ENCODE measurements at places on chromosomes 5 and 9.

DNA sequence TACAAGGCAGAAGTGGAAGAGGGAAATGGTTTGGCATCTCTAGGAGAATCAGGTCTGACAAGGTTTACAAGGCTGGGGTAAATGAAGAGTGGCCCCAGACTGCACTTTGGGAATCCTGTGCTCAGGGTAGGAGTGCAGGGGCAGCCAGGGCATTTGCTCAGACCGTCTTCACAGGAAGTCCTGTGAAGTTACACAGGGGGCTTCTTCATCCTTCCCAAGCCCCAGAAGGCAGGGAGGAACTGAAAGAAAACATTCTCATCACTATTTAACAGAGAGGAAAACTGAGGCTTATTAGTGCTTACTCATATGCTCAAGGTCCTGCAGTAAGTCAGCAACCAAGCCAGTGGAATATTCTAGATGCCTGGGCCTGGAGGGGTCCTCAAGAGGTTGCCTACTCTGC lies 80.7 kb downstream of the NRG2 start:
- DNase-seq = no peak

- no peak for DNase-seq
Measured at GRCh38 chr5:136020383-136021015, 8.3 kb upstream of the TGFBI start.

GRCh38 chr9:128894764-128895163 lies 12.8 kb downstream of the LRRC8A start:
- DNase-seq = no peak

DNA sequence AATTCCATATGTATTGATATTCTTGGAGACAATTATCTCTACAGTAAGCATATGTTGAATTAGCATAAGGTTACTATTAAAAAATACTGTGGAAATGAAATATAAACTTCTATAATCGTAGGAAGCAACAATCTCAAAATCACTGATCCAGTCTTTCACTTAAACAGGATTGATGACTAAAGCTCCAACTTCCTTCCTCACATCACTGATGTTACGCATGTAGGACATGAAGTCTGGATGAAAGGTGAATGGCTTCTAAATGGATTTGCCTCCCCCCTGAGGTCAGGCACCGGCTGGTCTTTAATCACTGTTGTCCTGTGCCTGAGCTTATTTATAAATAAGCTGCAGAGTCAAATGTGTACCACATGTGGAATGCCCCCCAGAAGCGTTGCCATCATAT lies 157.1 kb upstream of the NFIB start:
- no peak for DNase-seq

- DNase-seq = no peak
Measured at GRCh38 chr5:143116814-143117213, 286.7 kb downstream of the NR3C1 start.

- DNase-seq = no peak
Measured at GRCh38 chr5:115584501-115584900, 17.8 kb downstream of the TICAM2 start.

- no peak for DNase-seq
Measured at GRCh38 chr9:121559183-121559582, 59.5 kb upstream of the GGTA1 start.

- no peak for DNase-seq
Measured at GRCh38 chr5:96079962-96080361, 118.3 kb upstream of the ELL2 start.

DNA sequence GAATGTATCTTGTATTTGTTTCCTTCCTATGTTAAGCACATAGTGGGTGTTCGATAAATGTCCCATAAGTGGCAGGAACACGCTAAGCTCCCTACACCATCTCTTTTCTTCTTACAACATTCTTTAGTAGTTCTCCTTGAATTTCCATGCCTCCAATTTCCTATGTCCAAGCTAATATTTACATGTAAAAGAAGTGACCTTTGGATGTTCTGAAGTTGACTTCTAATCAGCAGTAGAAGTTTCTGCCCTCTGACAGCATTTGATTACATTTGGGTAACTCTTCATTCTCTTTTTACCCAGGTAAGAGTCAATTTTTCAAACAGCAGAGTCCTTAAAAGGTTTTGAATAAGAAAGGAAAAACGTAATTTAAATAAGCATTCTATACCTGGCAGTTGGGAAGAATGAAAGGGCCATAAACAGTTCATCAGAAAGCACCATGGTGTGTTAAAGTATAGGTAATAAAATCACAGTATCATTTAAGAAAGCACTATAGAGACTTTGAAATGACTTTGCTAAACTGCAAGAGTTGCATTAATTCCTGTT lies 78.9 kb downstream of the TRPM3 start:
- DNase-seq = no peak

GRCh38 chr5:36442352-36442751 lies 140.7 kb upstream of the RANBP3L start:
- no peak for DNase-seq

DNA sequence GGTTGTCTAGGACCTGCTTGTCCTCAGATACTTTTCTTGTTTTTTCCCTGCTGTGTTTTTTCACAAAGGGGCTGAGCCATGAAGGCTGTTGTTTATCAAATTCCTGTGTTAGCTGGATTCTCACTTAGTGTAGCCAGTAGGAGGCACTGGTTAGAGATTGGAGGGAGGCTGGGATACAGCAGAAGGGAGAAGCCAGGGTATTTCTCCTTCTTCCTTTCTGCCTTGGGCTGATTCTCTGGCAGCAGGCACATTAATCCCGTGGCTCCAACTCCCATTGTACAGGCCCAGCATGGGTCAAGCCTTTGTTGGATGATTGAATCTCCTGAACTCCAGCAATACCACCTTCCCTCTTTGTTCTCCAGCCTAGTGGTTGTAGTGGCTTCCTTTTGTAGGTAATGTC lies 46.4 kb upstream of the FAM170A start:
- DNase-seq = no peak

DNA sequence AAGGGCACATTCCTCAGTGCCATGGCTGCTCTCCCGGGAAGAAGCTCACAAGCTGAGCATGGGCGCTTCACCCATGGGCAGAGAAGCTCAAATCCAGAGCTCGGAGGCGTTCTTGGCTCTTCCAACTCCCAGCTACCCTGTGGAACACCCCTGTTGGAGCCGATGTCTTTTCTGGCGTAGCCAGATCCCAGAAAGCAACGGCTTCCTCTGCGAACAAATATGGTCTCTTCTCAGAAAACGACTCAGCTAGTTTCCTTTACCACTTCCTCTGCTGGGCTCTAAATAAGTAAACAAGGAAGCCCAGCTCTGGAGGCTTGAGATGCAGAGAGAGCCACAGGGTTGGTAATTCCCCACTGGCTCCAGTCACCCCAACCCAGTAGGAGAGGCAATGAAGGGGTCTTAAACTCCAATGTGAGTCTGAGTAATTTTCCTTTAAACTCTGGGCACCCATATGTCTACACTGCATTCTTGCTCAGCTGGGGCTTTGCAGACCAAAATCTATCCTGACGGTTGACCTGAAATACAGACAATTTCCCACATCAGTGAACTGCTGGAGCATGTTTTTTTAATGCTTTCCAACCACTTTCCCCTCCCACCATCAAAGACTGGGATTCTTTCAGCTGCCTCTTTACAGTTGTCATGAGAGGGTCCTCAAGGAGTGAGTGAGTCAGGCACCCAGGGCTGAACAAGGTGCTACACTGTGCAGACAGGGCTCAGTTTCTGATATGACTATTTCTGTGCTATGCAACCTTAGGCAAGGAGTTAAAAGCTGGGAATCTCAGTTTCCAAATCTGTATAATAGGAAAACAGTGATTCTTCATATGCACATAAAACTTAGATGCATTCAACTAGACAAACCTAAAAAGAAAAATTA lies at the start of gene LCP2:
LCP2 (minus strand) TSS at position 189 of the 874 bp plus-strand sequence; CDS start at position 23, 166 bp downstream.
- no peak for DNase-seq

- DNase-seq = no peak
Measured at GRCh38 chr9:6450641-6451375, 37.8 kb downstream of the UHRF2 start.

GRCh38 chr9:14273696-14274121 lies 40.2 kb downstream of the NFIB start:
- peak; percentile 81 for DNase-seq

DNA sequence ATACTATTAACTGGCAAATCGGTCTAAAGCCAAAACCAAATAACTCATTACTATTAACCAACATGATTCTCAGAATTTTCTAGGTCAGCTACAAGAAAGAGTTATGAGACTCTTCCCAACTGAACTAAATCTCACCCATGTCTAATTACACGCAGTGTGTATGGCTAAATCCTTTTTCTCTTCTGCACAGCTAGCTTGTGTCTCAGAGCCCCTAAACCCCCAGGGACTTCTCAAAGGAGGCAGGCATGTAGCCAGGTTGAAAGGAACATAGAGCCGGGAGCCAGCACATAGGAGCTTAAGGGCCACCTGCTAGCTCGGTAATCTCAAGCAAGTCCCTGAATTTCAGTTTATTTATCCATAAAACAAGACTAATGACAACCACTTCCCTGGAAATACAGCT lies 2.2 kb upstream of the GZMK start:
- no peak for DNase-seq

GRCh38 chr5:41844502-41844901 lies 25.7 kb downstream of the OXCT1 start:
- no peak for DNase-seq

GRCh38 chr9:132141948-132142594 lies 19.8 kb upstream of the NTNG2 start:
- DNase-seq = no peak

GRCh38 chr5:76867827-76868693 lies 18.2 kb downstream of the S100Z start:
- peak; percentile 67 for DNase-seq

DNA sequence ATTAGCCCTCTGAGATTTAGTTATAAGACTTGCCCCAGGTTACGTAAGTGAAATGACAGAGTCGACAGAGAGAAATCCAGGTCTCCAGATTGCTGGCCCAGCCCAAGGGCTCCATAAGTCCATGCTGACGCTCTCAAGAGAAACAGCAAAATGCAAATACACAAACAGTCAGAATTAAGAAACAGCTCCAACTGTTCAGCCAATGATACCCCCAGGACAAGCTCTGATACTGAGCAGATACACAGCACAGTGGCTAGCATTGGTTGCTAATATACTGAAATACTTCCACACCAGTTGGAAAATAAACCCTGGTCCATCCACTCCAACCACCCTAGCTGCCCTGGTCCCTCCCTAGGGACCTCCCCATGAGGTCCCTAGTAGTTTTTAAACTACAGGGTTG lies 94.2 kb downstream of the CDK5RAP2 start:
- no peak for DNase-seq

- DNase-seq = no peak
Measured at GRCh38 chr9:132752877-132753592, 82.8 kb downstream of the GTF3C4 start.

GRCh38 chr5:102701748-102702147 lies 53.4 kb upstream of the PAM start:
- no peak for DNase-seq

- no peak for DNase-seq
Measured at GRCh38 chr5:88395264-88395663, 126.6 kb upstream of the TMEM161B start.

- no peak for DNase-seq
Measured at GRCh38 chr9:80649001-80649420, 1040.3 kb downstream of the TLE1 start.

Measured in SK-N-MC (cell line).